ENCODE measurements at places on chromosomes 7 and 10.

DNA sequence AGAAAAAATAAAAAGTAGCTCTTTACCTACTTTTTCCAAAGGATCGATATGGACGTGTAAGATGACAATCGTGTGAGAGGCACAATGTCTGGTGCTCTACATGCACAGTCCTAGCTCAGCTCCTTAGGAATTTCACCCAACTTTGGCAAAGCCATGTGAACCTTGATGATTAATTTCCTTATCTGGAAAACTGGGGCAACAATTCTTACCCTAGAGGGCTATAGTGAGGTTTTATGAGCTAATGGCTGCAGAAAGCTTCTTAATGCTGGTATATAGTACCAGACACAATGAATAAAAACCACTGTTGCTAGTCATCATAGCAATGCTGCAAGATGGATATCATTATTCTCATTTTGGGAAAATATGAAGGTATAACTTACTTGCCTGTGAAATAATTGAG is 202.7 kb downstream of the PARD3 start:
- no peak for DNase-seq

- DNase-seq: no peak
Observed at GRCh38 chr7:155107126-155107525, 37.0 kb downstream of the HTR5A start.

- no peak for DNase-seq
Observed at GRCh38 chr10:7697426-7697825, 5.7 kb upstream of the ITIH2 start.

GRCh38 chr10:62545160-62546066 is 171.2 kb downstream of the ZNF365 start:
- no peak for DNase-seq

GRCh38 chr7:130276796-130277762 is 10.4 kb downstream of the CPA2 start:
- no peak for DNase-seq

GRCh38 chr7:102287981-102288278 is 1.3 kb downstream of the SH2B2 start:
- DNase-seq: no peak

DNA sequence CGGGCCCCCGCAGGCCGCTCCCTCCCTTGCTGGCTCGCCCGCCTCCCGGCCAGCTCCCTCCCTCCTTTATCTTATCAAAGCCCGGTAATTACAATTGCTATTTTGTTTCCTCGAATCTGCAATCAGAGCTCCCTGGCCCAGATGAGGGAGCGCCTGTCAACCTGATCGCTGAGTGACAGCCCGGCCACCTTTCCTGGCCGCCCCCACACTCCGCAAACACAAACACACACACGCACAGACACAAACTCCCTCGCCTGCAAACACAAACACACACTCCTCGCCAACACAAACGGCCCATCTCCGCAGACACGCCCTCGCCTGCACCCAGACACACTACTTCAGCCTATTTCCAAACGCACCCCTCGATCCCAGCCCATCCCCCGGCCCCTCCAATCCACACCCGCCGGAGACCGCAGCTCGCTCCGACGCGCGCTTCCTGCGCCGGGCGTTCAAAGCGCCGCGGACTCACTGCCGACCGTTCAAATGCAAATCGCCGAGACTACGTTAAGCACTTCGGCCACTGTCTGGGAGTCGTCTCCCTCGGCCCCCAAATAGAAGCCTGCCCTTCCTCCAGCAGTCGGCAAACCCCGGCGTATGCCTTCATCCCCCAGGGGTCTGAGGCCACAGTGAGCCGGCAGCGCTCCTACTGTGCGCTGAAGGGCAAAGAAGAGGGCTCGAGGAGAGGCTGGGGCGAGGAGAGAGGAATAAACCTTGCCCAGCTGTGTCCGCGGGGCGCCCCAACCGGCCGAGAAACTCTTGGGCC is 3.0 kb upstream of the FGF8 start:
- DNase-seq: no peak

DNA sequence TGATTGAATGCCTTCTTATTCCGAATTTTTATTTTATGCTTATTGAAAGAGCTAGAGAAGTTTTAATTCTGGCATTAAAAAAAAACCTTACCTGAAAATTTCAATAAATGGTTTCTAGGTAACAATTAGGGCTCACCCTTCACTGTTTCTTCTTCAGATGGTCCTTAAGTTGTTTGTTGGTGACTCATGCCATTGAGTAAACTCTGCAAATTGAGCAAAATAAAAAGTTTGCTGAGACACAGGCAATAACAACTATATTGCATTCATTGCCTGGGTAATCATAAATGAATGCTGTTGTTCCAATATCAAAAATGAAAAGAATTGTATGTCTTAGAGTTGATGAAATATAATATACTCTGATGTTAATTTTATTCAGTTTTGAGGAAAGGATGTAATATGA is 300.3 kb downstream of the CDK14 start:
- DNase-seq: no peak

DNA sequence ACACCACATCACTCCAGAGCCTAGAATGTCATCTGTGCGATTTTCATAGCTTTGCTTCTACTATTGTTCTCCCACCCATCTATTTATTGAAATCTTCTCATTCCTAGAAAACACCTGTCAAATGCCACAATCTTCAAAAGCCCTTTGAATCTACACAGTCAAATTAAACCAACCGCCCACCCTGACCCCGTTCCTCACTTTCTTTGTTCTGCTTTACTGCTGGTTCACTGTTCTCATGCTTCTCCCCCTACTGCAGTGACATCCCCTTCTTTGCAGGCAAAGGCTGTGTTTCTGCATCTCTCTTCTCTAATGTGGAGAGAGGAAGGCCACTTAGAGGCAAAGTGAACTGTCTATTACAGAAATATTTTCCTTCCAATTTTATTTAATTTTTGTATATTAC is 152.4 kb upstream of the NEBL start:
- DNase-seq: no peak

- DNase-seq: no peak
Observed at GRCh38 chr10:33428682-33429081, 94.2 kb upstream of the NRP1 start.

GRCh38 chr7:151780631-151781030 is 96.3 kb downstream of the PRKAG2 start:
- no peak for DNase-seq

DNA sequence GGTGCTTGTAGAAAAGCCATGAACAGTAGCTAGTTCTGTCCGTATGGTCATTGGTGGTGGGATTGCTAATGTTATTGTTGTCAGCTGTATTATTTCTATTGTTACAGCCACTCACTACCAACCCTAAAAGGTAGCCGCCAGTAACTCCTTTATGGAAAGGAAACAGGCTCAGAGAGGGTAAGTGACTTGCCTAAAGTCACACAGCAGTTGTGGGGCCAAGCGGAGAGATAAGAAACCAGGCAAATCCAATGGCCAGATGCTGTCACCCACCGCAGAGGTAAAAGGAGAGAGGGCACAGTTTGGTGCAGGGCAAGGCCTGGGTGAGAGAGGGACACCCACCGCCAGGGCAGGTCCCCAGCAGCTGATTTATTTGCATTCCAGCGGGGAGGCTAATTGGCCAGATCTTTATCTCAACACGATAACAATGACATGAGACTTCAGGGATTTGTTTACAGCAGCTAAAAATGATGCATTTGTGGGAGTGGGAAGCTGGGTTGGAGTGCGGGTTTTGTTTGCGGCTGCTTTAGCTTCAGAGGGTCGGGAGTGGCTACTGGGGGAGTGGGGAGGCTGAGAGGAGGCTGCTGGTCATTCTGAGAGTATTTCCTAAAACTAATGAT is 8.6 kb upstream of the NKX2-3 start:
- no peak for DNase-seq

GRCh38 chr10:131730771-131731497 is 169.9 kb upstream of the PPP2R2D start:
- DNase-seq: no peak

- no peak for DNase-seq
Observed at GRCh38 chr7:157566631-157567006, 229.8 kb downstream of the DNAJB6 start.

DNA sequence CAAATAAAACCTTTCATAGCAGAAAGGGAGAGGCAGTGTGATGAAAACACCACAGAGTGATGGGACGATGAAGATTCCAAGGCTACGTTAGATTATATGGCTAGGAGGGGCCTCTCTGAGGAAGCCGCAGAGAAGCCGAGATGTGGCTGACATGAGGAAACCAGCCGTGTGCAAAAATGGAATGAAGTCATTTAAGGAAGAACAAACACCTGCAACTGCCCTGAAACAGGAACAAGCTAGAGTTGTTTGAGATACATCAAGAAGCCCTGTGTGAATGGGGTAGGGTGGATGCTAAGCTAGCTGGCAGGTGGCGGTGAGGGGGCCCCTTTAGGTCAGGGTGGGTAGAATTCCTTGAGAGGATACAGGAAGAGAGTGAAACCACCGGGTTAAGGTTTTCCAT is 129.5 kb downstream of the KLF6 start:
- DNase-seq: no peak

DNA sequence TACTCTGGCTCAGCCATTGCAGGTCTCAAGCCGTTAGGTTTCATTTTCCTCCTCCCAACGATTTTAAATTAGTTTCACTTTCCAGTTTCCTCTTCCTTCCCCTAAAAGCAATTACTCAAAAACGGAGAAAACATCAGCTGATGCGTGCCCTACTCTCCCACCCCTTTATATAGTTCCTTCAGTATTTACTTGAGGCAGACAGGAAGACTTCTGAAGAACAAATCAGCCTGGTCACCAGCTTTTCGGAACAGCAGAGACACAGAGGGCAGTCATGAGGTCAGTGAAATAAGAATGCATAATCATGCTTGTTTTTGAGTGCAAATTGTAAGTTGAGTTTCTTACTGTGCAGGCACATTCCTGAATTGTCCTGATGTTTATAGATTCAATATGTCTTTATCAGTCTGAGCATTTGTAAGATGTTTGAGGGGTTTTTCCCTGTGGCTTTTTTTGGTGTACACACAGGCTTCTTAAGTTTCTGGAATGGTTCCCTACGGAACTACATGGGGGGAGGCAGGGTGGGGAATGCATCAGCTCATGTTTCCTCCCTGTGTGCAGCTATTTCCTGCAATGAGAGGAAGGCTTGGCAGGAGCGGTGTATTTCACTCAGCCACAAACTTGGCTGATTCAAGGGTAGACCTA is at the start of gene IFIT3:
Gene IFIT3, plus strand, starts transcription at position 195 of the 639 bp plus-strand sequence. Its CDS starts 77 bp downstream, at position 272.
- DNase-seq: no peak

- DNase-seq: no peak
Observed at GRCh38 chr7:43535810-43536585, 46.9 kb upstream of the STK17A start.

GRCh38 chr7:27160145-27160545 is 3.7 kb upstream of the HOXA7 start:
- no peak for DNase-seq

GRCh38 chr7:69932034-69932628 is 333.9 kb downstream of the AUTS2 start:
- DNase-seq: peak; percentile 65

DNA sequence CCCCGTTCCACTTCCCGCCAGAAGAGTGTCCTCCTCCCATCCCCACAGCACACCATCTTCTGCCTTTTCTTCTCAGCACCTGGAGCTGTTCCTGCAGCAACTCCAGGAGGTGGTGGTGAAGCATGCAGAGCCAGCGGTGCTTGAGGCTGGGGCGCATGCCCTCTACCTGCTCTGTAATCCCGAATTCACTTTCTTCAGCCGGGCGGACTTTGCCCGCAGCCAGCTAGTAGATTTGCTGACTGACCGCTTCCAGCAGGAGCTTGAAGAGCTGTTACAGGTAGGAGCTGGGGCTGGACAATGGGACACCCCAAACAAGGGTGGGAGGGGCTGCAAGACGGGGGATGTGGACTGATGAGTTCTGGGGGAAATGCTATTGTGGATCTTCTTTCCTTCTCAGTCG is 19.1 kb upstream of the PVRIG start:
- DNase-seq: no peak

DNA sequence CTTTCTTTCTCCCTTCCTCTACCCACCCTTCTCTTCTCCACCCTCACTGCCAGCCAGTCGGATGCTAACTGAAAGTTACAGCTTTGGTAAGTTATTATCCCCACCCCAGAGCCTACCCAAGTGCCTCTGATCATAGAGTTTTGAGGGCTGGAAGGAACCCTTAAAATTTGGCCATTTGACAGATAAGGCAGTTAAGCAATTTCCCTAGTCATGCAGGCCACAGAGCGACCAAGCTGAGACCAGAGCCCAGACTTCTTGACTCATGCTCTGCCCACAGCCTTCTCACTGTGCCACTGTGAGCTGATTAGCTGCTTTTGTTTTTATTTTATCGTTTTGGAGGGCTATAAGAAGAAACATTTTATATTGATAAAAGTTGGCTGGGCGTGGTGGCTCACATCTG is 17.2 kb downstream of the SAP25 start:
- no peak for DNase-seq

DNA sequence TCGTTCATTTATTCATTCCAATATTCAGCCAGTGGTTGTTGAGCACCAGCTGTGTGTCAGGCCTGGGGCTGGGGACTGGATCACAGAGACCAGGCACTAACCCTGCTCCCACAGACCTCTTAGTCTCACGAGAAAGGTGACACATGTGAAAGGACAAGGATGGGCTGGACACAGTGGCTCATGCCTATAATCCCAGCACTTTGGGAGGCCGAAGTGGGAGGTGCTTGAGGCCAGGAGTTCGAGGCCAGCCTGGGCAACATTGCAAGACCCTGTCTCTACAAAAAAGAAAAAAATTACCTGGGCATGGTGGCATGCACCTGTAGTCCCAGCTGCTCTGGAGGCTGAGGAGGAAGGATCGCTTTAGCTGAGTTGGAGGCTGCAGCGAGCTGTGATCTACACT is 105.9 kb upstream of the SDK1 start:
- no peak for DNase-seq

DNA sequence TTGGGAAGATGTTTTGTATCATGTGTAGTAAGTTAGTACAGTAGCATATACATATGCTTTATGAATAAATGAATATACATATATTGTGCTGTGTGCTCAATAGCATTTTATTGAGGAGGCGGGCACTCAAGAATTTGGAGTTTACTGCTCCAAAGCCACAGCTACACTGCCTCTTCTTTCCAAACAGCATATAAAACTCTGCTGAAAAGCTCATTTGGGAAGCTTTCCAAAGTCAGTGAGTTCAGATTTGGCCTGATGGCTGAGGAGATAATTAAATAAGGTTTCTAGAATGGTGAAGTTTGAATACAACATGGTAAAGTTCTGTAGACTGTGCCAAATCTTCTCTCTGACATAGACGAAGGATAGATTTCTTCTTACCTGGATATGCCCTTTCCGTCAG is 29.8 kb downstream of the CDK1 start:
- DNase-seq: no peak

DNA sequence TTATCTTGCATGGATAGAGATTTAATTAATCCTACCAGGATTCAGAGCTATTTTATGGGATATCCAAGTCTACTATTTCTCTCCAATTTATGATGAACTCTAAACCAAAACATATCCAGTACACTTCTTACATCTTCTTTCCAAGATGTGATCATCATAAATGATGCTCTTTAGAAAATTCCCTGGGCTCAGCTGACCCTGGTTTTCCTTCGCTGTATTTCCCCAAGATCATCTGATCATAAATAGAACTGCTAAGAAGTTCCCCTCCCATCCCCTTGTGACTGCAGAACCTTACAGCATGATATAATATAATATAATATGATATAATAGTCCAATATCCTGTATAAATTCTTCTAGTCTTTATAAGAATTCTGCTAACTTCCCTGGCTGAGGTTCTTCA is 114.6 kb upstream of the LYZL2 start:
- DNase-seq: no peak

GRCh38 chr7:51369746-51370145 is 53.1 kb upstream of the COBL start:
- DNase-seq: peak; percentile 40

GRCh38 chr7:84188786-84189405 is 5.7 kb downstream of the SEMA3A start:
- no peak for DNase-seq

Measured in NCI-H345 (cell line).